ENCODE measurements at places on chromosomes 4 and X.

- no peak for DNase-seq
Observed at GRCh38 chr4:55754754-55755350, 64.7 kb upstream of the EXOC1L start.

DNA sequence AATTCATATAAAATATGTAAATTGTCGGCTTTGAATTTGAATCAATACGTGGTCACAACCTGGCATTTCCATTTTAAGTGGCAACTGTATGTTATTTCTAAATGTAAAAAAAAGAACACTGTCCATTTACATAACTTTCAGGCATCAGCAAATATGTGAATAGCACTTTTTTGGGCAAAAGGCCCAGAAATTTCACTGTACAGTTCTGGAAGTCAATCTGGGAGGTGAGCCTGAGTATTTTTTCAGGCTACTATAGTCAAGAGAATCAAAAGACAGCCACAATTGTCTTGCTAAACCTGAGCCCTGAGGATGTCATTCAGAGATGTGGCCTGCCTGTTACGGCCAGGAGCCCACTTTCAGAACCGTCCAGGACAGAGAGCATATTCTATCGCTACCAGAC is 543.9 kb upstream of the MAGEB2 start:
- DNase-seq, result no peak

DNA sequence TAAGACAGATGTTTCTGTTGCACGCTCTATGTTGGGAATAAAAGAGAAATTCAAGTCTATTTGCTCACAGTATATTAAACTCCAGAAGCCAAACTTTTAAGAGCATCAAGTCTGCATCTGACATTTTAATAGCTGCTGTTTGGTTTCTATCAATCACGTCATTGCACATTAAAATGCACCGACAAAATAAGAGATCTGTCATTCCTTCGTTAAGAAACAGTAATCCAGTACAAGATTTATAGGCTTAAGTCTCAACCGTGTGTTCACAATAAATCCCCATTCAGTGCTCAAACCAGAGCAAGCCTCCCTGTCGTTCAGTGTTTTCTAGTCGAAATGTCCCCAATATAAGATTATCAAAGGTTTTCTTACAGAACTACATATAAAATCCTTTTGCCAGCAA is 89.0 kb upstream of the BMPR1B start:
- no peak for DNase-seq

GRCh38 chrX:38646129-38646528 is 84.8 kb downstream of the TSPAN7 start:
- no peak for DNase-seq

DNA sequence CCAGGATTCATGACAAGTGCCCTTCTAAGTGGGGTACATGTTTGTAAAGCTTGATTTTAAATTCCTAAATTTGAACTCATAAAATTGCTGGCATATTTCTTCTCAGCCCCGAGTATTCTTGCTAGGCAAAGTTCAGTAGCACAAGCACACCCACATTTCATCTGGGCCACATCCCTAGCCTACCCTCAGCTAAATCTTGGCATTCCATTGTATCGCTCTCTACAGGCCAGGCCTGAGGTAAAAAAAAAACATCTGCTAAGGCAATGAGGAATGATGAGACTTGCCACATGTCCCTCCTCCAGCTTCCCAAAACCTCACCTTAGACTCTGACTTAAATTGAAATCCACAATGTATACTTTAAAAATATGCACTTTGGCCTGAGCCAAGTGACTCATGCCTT is 51.4 kb upstream of the VCX3B start:
- DNase-seq, result no peak

Data from activated CD4-positive, alpha-beta T cell treated with anti-CD3 and anti-CD28 coated beads for 48 hours (primary cell).